ENCODE measurements at places on chromosomes 16 and 17.
A peak's percentile ranks its signal among the peaks of the same experiment; 100 is the strongest.

DNA sequence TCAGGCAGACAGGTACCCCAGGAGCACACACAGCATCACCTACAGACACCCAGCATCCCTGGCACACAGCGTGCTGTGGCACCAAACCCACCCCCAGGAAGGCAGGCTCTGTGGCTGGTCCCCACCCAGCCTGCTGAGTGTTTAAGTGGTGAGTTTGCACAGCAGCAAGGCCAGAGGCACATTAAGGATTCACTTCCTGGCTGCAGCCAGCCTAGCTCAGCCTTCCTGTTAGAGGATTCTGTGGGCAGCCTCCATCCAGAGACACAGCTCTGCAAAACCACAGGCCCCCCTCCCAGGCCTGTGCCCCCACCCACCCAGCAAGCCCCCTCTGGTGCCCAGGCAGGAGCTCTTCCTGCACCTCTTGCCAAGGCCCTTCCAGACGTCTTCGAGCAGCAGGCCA is 36.1 kb upstream of the PHB1 start:
- no peak for DNase-seq

GRCh38 chr17:70773258-70773657 is 603.9 kb downstream of the KCNJ2 start:
- no peak for DNase-seq

GRCh38 chr16:86697715-86698114 is 119.4 kb downstream of the FOXL1 start:
- DNase-seq, result no peak

GRCh38 chr17:68141050-68141449 is 105.5 kb downstream of the KPNA2 start:
- DNase-seq, result no peak

- no peak for DNase-seq
Observed at GRCh38 chr16:84207879-84208278, 16.9 kb downstream of the ADAD2 start.

DNA sequence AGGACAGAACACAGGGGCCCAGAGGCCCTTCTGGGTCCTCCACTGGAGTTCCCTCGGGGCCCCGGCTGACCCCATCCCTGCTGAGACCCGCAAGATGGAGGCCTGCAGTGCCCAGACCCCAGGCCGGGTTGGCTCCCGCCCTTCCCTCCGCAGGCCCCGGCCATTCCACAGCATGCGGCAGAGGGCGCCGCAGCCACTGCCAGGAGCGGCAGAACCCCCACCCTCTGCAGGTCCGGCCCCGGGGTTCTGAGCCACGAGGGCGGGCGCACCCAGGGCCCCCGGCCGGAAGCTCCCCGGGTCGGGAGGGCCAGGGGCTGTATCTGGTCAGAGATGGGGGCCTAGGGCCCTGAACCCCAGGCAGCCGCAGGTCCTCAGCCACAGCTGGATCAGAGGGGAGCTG is 2.4 kb upstream of the PERCC1 start:
- DNase-seq, result peak; percentile 86

- no peak for DNase-seq
Observed at GRCh38 chr17:57902800-57903759, 52.1 kb downstream of the CUEDC1 start.

GRCh38 chr16:9407206-9407758 is 315.8 kb downstream of the HAPSTR1 start:
- no peak for DNase-seq

- no peak for DNase-seq
Observed at GRCh38 chr16:25692351-25692741, 587 bp downstream of the HS3ST4 start.

DNA sequence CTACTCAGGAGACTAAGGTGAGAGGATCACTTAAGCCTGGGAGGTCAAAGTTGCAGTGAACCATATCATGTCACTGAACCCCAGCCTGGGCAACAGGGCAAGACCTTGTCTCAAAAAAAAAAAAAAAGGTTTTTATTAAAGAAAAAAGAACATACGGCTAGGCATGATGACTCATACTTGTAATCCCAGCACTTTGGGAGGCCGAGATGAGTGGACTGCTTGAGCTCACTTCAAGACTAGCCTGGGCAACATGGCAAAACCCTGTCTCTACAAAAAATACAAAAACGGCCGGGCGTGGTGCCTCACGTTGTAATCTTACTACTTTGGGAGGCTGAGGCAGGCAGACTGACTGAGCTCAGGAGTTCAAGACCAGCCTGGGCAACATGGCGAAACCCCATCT is 38.4 kb downstream of the RANBP10 start:
- no peak for DNase-seq

- DNase-seq, result no peak
Observed at GRCh38 chr16:10608687-10609401, 28.4 kb upstream of the EMP2 start.

DNA sequence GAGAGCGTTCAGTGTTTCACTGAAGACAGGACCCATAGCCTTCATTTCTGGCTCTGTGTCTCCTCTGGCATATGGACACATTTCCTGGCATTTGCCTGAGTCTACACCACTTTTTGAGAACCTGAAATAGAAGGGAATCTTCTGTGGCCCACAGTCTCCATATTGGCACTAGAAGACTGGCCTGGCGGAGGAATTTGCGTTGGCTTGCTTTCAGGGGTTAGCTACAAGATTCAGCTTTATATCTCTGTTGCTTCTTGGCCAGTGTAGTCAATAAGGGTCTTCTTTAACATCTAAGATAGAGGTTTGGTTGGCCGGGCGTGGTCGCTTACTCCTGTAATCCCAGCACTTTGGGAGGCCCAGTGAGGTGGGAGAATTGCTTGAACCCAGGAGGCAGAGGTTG is 12.8 kb upstream of the CLEC18C start:
- peak; percentile 54 for DNase-seq

- DNase-seq, result no peak
Observed at GRCh38 chr16:66447491-66447890, 20.4 kb downstream of the BEAN1 start.

- DNase-seq, result no peak
Observed at GRCh38 chr17:60678118-60678444, 430 bp downstream of the BCAS3 start.

DNA sequence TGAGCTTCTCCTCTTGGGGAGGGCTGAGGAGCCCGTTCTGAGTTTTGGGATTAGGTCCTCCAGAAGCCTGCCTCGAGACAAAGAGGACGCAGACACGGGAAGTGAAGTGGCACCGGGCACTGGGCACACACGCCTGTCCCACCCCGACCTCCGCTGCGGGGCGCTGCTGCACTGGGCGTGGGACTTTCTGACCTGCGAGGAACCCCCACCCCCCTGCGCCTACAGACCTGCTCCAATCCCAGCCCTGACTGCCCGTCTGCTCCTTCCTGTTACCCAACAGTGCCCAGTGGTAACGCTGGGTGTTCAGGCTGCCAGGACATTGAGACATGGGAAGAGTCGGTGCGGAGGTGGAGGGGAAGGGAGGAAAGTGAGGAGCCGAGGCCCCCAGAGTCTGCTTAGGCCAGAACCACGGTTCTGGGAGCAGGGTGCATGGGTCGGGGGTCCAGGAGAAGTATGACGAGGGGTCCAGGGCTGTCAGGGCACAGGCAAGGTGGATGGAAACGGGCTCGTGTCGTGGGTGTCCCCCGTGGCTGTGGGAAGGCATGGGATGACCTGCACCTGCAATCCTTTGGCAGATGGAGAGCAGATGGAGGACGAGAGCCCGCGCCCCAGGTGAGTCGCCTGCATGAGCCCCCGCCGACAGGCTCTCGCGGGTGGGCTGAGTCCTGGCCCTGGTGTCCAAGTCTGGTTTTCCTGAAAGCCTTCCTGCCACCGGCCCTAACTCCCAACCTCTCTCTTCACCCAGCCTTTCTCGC is 112.0 kb upstream of the CREBBP start:
- no peak for DNase-seq

DNA sequence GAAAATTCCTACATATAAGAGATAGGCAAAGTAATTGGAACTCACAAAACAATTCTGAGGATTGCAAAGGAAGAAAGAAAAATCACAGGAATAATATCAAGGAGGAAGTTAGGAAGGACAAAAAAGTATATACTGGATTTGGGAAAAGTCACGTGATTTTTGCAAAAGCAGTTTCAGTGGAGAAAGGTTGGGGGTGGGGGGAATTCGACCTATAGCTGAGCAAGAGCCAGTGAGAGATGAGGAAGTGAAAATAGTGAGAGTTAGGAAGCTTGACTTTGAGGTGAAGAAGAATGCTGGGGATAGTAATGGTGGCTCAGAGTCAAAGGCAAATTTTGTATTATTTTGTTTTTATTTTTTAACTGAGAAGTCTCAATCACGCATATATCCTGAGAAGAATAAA is 438.0 kb upstream of the PMFBP1 start:
- DNase-seq, result no peak

- no peak for DNase-seq
Observed at GRCh38 chr17:60630352-60630751, 30.4 kb downstream of the PPM1D start.

- no peak for DNase-seq
Observed at GRCh38 chr16:82156761-82157533, 13.1 kb downstream of the MPHOSPH6 start.

- DNase-seq, result no peak
Observed at GRCh38 chr17:47102914-47103313, 86.2 kb downstream of the CDC27 start.

- DNase-seq, result peak; percentile 92
Observed at GRCh38 chr16:31700530-31701388, 172.8 kb upstream of the ZNF267 start.

- DNase-seq, result peak; percentile 86
Observed at GRCh38 chr16:29710227-29711219, 31.5 kb downstream of the QPRT start.

GRCh38 chr16:870856-871561 is 70.5 kb upstream of the GNG13 start:
- no peak for DNase-seq

DNA sequence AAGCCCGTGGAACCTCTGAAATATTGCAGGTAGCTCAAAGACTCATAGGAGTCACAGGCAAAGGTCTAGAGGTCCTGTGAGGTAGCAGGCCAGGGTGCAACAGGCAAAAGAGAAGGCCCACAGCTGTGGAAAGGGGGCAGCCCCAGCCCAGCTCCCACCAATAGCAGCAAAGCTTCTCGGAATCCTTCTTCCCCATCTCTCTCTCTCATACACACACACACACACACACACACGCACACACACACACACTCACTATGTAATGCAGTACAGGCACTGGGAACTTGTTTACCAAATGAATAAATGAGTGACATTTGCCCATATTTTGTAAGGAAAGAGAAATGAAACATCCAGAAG is 16.8 kb upstream of the SUPT4H1 start:
- DNase-seq, result no peak

DNA sequence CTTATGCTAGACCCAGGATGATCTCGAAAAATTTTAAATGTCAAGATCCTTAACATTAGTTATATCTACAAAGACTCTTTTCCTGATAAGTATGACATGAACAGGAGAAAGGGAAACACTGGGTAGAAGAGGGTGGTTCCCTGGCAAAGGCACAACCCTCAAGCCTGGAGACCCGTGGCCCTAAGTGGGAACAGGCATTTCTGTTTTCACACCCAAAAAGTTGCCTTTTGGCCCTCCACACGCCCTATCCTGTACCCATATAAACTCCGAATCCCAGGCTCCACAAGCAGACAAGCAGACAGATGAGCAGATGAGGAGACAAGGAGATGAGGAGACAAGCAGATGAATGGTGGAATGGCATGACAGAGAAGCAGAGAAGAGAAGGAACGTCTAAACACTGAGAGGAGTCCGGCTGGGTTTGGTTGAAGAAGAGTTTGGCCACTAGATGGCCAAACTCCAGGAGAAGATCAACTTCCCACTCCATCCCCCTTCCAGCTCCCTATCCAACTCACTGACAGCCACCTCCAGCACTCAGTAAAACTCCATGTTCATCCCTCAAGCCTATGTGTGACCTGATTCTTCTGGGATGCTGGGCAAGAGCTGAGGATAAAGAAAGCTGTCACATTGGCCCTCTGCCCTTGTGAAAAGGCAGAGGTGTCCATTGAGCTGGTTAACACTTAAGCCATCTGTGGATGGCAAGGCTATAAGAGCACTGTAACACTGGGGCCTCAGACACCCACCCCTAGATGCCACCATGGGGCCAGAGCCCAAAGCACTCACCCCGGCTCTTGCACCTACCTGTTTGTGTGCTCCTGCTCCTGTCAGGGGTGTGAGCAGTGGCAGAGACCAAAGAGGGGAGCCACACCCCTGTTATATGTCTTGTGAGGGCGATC is 139.6 kb upstream of the FAM20A start:
- DNase-seq, result no peak
